RWPE2 (cell line): ENCODE measurements at places on chromosomes 5 and 9.

GRCh38 chr5:149959406-149960236 lies 937 bp upstream of the SLC26A2 start:
- no peak for DNase-seq

DNA sequence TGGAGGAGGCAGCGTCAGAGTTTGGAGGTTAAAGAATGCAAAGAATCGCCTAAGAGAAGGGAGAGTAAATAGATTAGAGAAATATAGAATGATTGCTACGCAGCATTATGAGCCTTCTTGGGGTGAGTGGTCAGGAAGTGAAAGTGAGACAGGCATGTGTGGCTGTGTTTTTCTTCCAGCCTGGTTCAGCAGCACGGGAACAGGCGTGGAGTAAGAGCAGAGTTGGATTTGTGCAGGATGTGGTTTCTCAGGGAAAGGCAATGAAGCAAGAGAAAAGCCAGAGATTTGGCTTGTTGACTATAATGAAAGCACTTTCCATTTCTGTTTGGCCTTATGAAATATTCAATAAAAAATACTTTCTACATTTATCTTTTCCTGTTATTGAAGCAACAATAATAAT lies 34.3 kb upstream of the FRMD3 start:
- DNase-seq: no peak

GRCh38 chr5:78594610-78595457 lies 53.7 kb downstream of the LHFPL2 start:
- DNase-seq: peak; percentile 68

GRCh38 chr9:6757132-6757455 lies 679 bp upstream of the KDM4C start:
- peak; percentile 63 for DNase-seq

GRCh38 chr9:125028041-125028440 lies 87.2 kb upstream of the GOLGA1 start:
- no peak for DNase-seq

- no peak for DNase-seq
Measured at GRCh38 chr9:89780959-89781358, 176.1 kb downstream of the GADD45G start.

GRCh38 chr5:125152461-125153189 lies 406.2 kb upstream of the ZNF608 start:
- DNase-seq: no peak
